ENCODE measurements at places on chromosomes 7 and 10. TPM values are rescaled to one million over a fixed set of nuclear protein-coding genes. Genes with fewer than 3 reads are reported as not detected.
A peak's percentile ranks its signal among the peaks of the same experiment; 100 is the strongest.

The MYO1G gene
- 6.7 TPM for total RNA-seq

The RNF32 gene
- 0.26 TPM for total RNA-seq

The IL6 gene
- total RNA-seq: 0.42 TPM

The CNTNAP2 gene
- total RNA-seq: not detected

The SPDYE2 gene
- total RNA-seq: 0.29 TPM

The CDNF gene
- total RNA-seq: 0.97 TPM

The CADPS2 gene
- 44.3 TPM for total RNA-seq

The COMTD1 gene
- total RNA-seq: 19.5 TPM

DNA sequence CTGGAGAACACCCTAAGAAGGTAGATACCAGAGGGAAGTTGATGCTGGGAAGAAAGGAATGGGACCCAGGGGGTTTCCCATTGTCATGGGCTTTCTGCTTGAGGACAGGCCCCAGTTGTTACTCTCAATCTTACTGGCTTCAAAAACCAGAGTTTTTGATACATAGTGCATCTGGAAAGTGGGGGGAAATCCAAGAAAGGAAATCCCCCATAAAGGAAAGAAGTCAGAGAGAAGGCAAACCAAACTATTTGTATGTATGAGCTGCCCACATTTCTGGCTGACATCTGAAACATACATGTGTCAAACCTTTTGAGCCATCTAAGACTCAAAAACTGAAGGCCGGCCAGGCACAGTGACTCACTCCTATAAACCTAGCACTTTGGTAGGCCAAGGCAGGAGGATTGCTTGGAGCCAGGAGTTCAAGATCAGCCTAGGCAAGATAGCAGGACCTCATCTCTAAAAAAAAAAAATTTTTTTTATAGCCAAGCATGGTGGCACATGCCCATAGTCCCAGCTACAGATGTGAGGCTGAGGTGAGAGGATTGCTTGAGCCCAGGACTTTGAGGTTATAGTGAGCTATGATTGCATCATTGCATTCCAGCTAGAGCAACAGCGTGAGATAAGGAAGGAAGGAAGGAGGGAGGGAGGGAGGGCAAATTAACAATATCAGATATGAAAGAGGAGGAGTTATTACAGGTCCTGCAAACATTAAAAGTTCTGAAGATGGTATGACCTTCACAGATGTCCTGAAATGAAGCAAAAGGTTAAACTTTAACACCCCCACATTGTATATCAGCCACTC, 6.7 kb upstream of the COA1 start:
- H3K27me3 ChIP-seq: no peaks in the 10 kb centered on the region
- no peak for DNase-seq
- no peak overlapping the region for H3K27ac ChIP-seq

DNA sequence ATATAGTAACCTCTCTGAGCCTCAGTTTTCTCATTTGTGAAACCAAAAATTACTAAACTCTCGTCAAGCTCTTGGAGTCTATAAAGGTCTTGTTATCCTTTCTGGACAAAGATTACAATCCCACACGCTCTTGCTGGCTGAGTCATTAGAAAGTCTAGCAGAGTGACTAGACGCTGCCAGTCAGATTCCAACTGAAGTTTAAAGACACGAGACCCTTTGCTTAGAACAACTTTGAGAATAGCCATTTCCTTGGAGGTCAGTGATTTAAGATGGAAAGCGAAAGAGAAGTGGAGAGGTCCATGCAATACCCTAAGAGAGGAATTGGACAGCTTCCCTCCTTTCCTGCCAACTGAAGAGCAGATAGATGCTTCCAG, 119.5 kb downstream of the APBB1IP start:
- no peak overlapping the region for H3K4me3 ChIP-seq
- no peak overlapping the region for H3K27ac ChIP-seq
- H3K27me3 ChIP-seq: no peaks in the 10 kb centered on the region
- no peak for DNase-seq
- H3K4me1 ChIP-seq: no peaks in the 10 kb centered on the region
- no peaks in the 10 kb centered on the region for H3K36me3 ChIP-seq

DNA sequence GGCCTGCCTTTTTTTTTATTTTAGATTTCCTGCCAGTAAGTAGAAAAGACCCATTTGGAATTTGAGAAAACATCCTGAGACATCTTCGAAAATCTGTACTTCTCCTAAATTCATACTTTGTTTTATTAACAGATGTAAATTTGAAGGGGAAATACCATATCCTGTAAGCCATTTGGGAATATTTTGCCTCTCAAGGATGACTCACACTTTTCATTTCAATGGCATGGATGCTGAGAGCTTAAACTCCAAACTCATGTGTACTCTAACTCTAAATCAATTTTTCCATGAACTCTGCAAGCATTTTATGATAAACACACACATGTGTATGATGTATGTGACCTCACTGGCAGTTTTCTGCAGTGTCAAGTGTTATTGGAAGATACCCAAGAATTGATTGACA, 89.0 kb downstream of the SEMA3A start:
- H3K4me3 ChIP-seq: no peak overlapping the region
- no peak for DNase-seq
- H3K27ac ChIP-seq: no peak overlapping the region
- H3K27me3 ChIP-seq: no peaks in the 10 kb centered on the region
- H3K36me3 ChIP-seq: no peaks in the 10 kb centered on the region

- H3K4me1 ChIP-seq: peaks cover 28% of the 10 kb centered on the region
- DNase-seq: no peak
- no peak overlapping the region for H3K4me3 ChIP-seq
- H3K36me3 ChIP-seq: no peaks in the 10 kb centered on the region
Measured at GRCh38 chr10:43160921-43161255, 22.6 kb downstream of the CSGALNACT2 start.

DNA sequence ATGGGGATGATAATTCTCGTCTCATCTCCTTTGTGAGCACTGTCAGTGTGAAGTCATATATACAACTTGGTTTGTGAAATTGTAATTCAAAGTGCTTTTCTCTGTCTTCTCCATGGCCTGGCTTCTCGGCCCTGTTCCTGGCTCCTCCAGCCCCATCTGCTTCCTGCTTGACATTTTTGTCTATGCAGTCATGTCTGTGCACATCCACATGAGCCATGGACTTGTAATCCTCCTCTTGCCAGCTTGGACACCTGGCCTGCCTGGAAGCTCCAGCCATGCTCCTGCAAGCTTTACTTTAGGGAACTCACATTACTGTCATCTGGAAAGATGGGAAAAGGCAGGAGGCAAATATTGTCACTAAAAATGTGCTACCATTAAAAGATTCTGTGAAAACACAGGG, 576.0 kb upstream of the DPP6 start:
- H3K36me3 ChIP-seq: no peaks in the 10 kb centered on the region
- H3K27me3 ChIP-seq: no peaks in the 10 kb centered on the region
- no peak overlapping the region for H3K4me3 ChIP-seq
- no peak for DNase-seq
- no peak overlapping the region for H3K27ac ChIP-seq

- H3K27ac ChIP-seq: no peak overlapping the region
- H3K4me1 ChIP-seq: no peaks in the 10 kb centered on the region
- peak; percentile 41 for DNase-seq
Measured at GRCh38 chr10:24415455-24416125, 206.7 kb downstream of the KIAA1217 start.

All from adrenal gland (tissue), 19 donors.